ENCODE measurements at places on chromosomes 16 and 17.

GRCh38 chr17:77687921-77688320 is 270.6 kb upstream of the TNRC6C start:
- DNase-seq = no peak

DNA sequence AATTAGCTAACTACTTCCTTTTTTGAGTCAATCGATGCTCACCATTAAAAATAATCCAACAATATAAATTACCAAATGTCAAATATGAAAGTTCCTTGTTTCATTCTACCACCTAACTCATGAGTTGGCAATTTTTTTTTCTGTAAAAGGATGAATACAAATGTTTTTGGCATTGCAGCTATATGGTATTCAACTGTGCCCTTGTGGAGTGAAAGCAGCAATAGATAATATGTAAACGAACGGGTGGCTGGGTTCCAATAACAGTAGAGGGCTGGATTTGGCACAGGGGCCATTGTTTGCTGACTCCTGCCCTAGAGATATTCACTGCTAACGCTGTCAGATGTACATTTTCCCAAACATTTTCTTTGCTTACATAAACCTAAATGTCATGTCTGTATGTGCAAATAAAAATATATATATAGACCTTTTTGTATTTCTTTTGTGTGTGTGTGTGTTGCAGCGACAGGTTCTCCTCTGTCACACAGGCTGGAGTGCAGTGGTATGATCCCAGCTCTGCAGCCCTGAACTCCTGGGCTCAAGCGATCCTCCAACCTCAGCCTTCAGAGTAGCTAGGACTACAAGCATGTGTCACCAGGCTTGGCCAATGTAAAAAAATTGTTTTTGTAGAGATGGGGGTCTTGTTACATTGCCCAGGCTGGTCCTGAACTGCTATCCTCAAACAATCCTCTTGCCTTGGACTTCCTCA is 73.9 kb downstream of the RPGRIP1L start:
- no peak for DNase-seq

- DNase-seq = no peak
Observed at GRCh38 chr17:60888812-60889709, 211.4 kb downstream of the BCAS3 start.

DNA sequence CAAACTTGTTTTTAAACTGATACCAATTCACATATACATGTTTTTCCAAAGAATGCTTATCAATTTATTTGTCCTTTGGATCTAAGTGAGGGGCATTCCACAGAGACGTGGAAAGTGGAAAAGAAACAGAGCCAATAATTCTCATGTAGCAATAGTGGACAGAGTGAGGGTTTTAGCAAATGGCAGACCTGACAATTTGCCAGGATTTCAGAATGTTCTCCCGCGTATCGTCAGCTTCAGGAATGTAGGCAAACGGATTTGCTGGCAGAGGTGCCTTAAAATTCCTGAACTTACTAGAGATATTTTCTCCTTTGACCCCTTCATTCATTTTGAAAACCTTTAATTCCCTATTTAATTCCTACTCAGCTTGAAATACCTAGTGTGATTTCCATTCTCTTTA is 193.4 kb upstream of the CPHXL start:
- no peak for DNase-seq

DNA sequence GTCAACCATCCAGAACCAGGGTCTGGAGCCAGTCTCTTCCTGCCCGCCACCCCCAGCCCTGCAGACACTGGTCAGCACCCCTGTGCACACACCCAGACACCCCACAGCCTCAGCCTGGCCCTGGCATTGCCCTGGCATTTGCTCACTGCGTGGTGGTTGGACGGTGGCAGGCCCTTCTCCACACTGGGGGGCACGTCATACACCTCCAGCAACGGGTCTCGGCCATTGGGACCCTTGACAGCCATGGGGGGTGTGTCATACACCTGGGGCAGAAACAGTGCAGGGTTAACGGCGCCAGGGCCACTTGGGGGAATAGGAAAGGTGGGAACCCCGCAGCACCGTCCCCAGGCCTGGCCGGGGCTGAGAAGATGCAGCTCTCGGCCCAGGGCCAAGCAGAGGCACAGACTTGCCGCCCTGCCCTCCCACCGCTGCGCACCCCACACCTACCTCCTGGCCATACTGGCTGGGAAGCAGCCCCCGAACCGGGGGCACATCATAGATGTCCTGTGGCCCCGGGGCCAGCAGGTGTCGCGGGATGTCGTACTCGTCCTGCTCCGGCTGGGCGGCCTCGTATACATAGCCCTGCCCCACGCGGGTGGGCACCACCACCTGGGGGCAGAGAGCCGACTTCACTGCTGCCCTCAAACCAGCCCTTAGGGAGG is 14.6 kb downstream of the BCAR1 start:
- no peak for DNase-seq

- DNase-seq = peak; percentile 65
Observed at GRCh38 chr17:79777120-79777893, 641 bp upstream of the CBX2 start.

- DNase-seq = no peak
Observed at GRCh38 chr17:27360507-27360906, 66.6 kb downstream of the WSB1 start.

GRCh38 chr17:7347630-7348477 is 4.1 kb upstream of the KCTD11 start:
- no peak for DNase-seq

GRCh38 chr17:879546-880442 is 97.6 kb downstream of the MRM3 start:
- DNase-seq = peak; percentile 27

DNA sequence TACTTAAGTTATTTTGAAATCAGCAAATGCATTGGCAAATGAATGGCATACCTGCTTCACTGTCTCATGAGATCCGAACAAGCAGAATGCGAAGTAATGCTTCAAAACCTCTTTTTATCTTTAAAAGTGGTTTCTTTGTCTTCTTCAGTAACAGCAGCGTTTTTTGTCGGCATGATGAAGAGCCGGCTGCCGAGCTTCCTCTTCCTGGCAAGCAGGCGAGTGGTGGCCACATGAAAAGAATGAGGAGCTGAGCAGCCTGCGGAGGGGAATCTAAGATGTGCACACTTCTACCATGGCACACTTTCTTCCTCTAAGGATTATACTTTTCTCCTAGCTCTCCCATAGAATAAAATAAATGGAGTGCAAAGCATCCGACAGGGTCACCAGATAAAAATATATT is 42.4 kb upstream of the AKTIP start:
- DNase-seq = no peak

GRCh38 chr16:28587386-28587785 is 9.5 kb downstream of the SULT1A2 start:
- peak; percentile 33 for DNase-seq

DNA sequence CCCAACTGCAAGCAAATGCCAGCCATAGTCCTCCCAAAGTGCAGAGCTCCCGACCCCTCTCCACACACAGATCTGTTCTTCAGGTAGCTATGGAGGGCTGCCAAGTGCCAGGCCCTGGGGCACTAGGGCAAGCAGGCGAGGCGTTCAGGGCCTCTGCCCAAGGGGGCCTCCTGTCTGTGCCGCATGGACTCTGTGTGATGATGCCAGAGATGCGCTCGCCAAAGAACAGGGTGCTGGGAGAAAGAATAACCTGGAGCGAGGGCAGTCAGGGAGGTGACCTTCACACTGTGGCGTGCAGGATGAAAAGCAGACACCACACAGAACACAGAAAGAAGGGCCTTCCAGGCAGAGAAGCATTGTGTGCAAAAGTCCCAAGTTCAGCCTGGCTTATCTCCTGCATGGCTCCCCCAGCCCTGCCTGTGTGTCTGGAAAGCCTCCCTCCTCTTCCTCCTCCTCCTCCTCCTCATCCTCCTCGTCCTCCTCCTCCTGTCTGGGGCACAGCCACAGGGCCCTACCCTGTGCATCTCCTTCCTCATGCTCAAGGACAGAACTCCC is 44.2 kb downstream of the PEMT start:
- no peak for DNase-seq

DNA sequence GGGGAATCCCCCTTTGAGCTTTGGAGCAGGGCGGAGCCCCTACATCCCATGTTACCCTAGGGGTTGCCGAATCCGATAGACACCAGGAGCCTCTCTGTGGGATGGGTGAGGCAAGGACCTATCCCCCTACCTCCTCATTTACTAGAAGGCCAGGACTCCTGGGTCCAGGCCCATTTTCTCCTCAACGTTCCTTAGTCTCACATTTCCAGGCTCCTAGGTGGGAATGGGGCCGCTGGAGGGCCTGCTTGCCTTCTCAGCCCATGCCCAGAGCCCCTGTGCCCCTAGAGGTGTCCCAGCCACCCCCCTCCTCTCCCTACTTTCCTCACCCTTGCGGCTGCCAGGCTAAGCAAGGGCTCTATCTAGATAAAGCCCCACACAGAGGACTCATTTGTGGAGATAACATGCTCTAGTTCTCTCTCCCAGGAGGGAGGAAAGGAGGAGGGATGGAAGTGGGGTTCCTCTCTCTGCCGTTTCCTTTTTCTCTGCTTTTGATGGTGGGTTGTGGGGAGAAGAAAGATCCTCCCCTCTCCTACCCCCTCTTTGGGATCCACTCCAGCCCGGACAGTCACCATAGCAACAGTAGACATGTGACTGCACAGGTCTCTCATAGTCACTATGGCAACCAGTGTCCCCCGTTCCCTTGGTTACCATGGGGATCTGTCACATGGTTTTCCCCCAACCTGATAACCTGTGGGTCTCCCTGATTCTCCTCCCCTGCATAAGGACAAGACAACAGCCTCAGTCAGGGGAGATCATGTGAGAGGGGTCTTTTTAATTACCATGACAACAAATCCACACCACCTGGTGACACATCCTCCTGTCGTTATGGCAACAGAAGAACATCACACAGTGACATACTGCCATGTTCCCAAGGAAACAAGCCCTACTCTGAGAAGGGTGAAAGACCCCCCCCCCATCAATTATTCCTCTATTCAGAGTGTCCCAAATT is 5.2 kb downstream of the CACNA1G start:
- DNase-seq = no peak

GRCh38 chr17:13311306-13311705 is 290.4 kb downstream of the HS3ST3A1 start:
- DNase-seq = peak; percentile 48

DNA sequence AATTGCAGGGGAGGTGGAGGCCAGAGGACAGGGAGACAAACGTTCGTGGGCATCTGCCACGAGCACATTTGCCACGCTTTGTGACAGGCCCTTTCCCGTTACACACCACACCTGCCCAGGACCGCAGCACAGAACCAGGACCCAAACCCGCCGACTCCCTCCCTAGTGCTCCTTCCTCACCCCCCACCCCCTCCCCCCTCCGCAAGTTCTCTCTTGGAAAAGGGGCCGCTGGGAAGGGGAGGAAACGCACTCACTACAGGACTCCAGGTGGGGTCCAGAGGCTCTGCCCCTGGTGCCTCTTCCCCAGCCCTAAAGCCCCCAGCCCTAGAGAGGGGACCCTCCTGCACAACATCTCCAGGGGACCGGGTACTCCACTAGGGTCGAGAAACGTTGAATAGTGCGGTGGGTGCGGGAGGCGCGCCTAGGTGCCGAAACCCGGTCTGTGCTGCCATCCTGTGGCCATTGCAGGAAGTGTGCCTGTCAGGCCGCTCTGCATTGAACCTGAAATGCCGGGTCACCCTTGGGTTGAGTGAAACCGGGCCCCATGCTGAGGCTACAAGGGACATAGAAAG is 21.9 kb upstream of the EIF1 start:
- DNase-seq = peak; percentile 67

GRCh38 chr17:78996781-78997201 is 12.8 kb downstream of the CANT1 start:
- DNase-seq = no peak

DNA sequence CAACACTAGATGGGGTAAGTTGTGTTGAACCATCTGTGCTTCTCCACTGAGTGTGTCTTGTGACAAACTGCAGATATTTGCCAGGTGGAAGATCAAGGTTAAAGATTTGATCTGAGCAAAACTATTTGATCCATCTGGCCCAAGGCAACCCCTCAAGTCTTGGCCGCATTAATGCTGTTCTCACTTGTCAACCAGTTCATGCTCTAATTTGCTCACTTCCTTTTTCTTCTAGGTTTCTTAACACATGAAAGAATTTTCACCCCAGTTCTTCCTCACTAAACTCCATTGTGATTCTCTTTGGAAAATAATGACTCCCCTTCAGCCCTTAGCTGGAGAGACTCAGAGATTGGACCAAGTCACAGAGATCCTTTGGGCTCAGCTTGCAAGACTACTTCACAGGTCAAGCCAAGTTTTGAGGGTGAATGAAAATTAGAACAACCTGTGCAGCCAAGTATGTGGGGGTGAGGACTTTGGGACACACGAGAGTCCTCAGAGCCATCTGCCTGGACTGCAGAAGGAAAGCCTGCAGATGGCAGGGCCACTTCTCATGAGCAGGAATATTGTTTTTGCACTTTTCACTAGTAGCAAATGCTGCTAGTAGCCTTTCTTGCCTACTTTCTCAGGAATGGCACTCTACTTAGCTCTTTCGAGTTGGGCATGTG is 166.5 kb downstream of the AXIN2 start:
- no peak for DNase-seq

DNA sequence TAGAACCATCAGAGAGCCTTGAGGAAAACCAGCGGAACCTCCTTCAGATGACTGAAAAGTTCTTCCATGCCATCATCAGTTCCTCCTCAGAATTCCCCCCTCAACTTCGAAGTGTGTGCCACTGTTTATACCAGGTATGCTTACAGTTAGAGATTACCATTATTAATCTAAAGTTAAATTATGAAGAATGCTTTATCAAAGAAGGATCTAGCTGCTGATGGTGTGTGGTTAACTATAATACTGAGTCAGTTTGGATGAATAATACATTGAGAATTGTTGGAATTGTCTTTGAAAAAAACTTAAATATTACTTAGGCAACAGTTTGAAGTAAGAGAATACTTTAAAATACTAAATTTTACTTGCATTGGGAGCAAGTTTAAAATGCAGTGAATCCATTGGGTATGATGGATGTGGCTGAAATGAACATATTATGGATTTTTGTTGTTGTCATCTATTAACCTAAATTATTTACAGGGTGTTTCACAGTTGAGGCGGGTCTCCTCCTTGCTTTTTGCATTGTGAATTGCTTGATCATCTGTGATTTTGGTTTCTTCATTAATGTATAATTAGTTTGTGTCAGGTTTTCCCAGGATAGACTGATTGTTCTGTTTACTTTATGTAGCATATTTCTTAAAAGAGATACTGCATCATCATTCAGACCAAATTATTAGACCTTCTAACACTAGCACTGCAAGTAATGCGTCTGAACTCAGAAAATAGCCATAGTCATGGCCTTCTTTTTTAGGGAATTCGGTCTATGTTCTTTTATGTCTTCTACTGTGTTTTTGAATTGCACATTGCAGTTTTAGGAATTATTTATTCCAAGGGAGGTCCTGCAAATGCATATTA is 47.8 kb downstream of the OMG start:
- peak; percentile 10 for DNase-seq
